Regular cardiac myocyte (primary cell): ENCODE measurements at places on chromosomes 11 and 22. TPM values are rescaled to one million over a fixed set of nuclear protein-coding genes. Genes with fewer than 3 reads are reported as not detected.

Gene ARHGAP32
- total RNA-seq: 7.5 and 13.8 TPM in 2 replicates

Gene OTOG
- total RNA-seq: not detected in 2 replicates

Gene TTC36
- 0.58 and 1.7 TPM in 2 replicates for total RNA-seq

Gene PNPLA5
- under 0.01 TPM in 1 of 2 replicates, not detected in the other for total RNA-seq

Gene ZFP91
- 45.8 and 48.2 TPM in 2 replicates for total RNA-seq

Gene P2RY2
- total RNA-seq: 0.28 and 0.38 TPM in 2 replicates

Gene FREY1
- 0.85 and 0.96 TPM in 2 replicates for total RNA-seq

Gene TMEM86A
- total RNA-seq: 0.38 and 0.56 TPM in 2 replicates

Gene CNIH2
- 0.19 and 0.85 TPM in 2 replicates for total RNA-seq

Gene YPEL4
- total RNA-seq: 2.8 TPM in 1 of 2 replicates, not detected in the other

Gene MFNG
- total RNA-seq: 0.28 and 0.58 TPM in 2 replicates

Gene DCDC1
- 0.19 and 0.56 TPM in 2 replicates for total RNA-seq

Gene RBMXL2
- total RNA-seq: under 0.01 TPM in 1 of 2 replicates, not detected in the other

Gene GRAP2
- under 0.01 TPM in 1 of 2 replicates, not detected in the other for total RNA-seq

Gene SLC17A6
- under 0.01 TPM in 1 of 2 replicates, not detected in the other for total RNA-seq

Gene F2
- total RNA-seq: 0.19 and 0.28 TPM in 2 replicates

Gene STK33
- 0.58 and 1.1 TPM in 2 replicates for total RNA-seq

Gene RIMBP3C
- total RNA-seq: 0.38 and 0.56 TPM in 2 replicates

Gene GLB1L3
- not detected in 2 replicates for total RNA-seq

Gene NAP1L4
- total RNA-seq: 91.9 and 153 TPM in 2 replicates

Gene SCGB1A1
- not detected in 2 replicates for total RNA-seq

Gene TECTA
- total RNA-seq: 0.19 and 0.85 TPM in 2 replicates

Gene ANGPTL5
- under 0.01 and 0.28 TPM in 2 replicates for total RNA-seq

Gene SLC22A8
- total RNA-seq: not detected in 2 replicates

Gene ARHGAP20
- 2.3 TPM in 2 replicates for total RNA-seq

Gene MMP12
- 0.56 TPM in 1 of 2 replicates, not detected in the other for total RNA-seq

Gene MS4A4A
- total RNA-seq: not detected in 2 replicates

Gene CLMP
- 116 and 324 TPM in 2 replicates for total RNA-seq

Gene SEC14L2
- total RNA-seq: 19.2 and 23.8 TPM in 2 replicates

Gene SMIM35
- not detected in 2 replicates for total RNA-seq

Gene CDON
- total RNA-seq: 3.5 and 7.9 TPM in 2 replicates

Gene BAIAP2L2
- 0.56 and 1.7 TPM in 2 replicates for total RNA-seq

Gene TYR
- not detected in 2 replicates for total RNA-seq

Gene PRR33
- not detected in 2 replicates for total RNA-seq

Gene CREB3L1
- total RNA-seq: 10.5 and 11.0 TPM in 2 replicates

Gene ZNF280A
- total RNA-seq: under 0.01 and 0.28 TPM in 2 replicates

Gene VPS37C
- 5.9 and 9.0 TPM in 2 replicates for total RNA-seq

Gene NELL1
- not detected in 2 replicates for total RNA-seq

Gene FOSL1
- 17.5 and 28.6 TPM in 2 replicates for total RNA-seq

Gene MRGPRX3
- 0.28 TPM in 1 of 2 replicates, not detected in the other for total RNA-seq
